Osteoblast (primary cell): ENCODE measurements at places on chromosomes 16 and 17.

- peak; percentile 100 for DNase-seq
These were observed 24.4 kb downstream of the SREBF1 start for GRCh38 chr17:17812211-17813054.

GRCh38 chr17:51640108-51640622 lies 379.8 kb downstream of the UTP18 start:
- no peak for DNase-seq

GRCh38 chr16:87138316-87138715 lies 178.9 kb downstream of the C16orf95 start:
- DNase-seq: peak; percentile 45

DNA sequence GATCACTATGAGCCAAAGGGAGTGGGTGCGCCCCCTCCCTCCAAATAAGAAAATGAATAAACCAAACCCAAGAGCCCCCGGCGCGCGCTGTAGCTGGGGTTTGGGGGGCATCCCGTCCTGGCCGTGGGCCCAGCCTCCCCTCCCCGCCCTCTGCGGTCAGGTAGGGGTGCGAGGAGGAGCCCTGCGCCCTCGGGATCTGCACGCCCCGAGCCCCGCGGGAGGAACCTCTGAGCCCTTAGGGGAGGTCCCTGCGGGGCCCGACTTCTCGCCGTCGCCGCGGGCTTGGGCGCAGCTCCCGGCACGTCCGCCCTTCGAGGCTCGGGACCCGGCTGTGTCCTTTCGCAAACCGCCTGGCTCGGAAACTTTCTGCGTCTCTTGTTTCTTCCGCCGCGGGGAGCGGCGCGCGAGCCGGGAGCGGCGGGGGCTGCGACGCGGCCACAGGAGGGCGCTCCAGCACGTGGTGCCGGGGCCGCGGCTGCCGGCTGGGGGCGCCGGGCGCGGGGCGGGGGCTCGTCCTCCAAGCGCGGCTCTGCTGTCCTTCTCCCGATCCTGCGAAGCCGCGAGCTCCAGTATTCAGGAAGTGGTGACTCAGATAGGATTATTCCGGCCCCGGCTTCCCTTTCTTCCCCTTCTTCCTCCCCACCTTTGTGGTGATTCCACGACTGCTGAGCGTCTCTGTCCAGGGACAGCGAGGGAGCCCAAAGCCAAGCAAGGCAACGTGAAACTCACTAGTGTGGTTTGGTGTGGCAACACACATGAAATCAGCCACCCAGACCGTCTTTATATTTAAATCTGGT lies 1.6 kb downstream of the PITPNC1 start:
- peak; percentile 95 for DNase-seq

DNA sequence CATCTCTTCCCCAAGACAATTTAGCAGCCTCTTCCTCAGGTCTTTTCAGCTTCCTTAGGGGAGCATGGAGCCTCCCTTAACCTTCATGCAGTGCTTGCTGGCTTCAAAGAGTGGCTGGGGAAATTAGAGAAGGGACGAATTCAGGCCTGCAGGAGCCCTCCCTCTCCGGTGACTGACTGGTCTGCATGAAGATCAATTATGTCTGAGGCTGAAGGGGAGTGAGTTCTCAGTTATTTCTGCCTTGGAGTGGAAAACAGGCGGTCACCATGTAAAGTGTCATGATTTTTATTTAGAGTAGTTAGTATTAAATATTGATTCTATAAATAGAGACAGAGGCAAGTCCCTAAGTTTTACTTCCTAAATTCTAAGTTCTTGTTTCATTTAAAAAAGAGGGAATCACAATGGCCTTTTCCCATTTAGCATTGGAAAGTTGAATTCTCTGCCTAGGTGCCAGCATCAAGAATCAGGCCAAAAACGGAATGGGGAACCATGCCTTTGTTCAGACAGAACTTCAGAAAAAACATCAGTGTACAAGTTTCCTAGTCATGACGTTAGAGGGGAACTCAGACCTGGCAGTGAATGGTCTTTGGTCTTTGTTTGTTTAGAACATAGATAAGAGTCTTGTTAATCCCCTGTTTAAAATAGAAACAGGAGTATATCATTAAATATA lies 4.4 kb downstream of the GABARAPL2 start:
- DNase-seq: no peak

DNA sequence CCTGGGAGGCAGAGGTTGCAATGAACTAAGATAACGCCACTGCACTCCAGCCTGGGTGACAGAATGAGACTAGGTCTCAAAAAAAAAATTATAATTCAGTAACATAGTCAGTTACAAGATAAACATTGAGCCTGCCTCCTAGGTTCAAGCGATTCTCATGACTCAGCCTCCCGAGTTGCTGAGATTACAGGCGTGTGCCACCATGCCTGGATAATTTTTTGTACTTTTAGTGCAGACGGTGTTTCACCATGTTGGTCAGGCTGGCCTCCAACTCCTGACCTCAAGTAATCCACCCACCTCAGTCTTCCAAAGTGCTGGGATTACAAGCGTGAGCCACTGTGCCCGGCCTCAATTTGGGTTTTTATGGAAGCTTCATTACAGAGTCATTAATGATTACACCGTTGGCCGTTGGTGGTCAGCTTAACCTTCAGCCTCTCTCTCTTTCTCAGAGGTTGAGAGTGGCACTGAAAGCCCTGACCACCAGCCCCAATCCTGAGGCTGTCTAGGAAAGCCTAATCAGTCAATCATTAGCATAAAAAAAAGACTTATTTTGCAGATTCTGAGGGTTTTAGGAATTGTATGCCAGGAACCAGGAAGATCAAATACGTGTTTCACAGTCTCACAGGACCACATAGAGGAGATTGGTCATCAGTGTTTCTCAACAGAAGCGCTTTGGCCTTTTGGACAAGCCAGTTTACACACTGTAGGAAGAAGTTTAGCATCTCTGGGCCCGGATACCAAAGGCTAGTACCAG lies 1.3 kb upstream of the LRRC37A3 start:
- peak; percentile 86 for DNase-seq

- no peak for DNase-seq
These were observed 8.4 kb downstream of the TOX3 start for GRCh38 chr16:52538511-52538910.
